ENCODE measurements at places on chromosomes 5 and 9.

DNA sequence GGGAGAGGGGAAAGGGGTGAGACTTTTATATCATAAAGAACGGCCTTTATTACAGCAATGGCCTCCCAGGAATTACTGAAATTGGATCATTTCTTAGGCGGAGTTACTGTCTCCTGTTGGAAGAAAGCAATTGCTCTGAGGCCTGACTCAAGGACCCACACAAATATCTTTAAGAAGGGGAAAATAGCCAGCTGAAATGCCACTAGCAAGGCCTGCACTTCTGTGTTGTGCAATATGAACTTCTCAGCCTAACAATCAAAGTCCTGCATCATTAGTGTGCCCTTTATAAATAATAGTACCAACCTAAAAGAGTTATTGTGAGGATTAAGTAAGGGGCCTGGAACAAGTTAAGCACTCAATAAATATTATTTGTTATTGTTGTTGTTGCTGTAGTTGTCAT is 30.1 kb upstream of the TRIM32 start:
- DNase-seq: no peak

GRCh38 chr5:122515709-122516431 is 203.8 kb downstream of the SNCAIP start:
- DNase-seq: no peak

DNA sequence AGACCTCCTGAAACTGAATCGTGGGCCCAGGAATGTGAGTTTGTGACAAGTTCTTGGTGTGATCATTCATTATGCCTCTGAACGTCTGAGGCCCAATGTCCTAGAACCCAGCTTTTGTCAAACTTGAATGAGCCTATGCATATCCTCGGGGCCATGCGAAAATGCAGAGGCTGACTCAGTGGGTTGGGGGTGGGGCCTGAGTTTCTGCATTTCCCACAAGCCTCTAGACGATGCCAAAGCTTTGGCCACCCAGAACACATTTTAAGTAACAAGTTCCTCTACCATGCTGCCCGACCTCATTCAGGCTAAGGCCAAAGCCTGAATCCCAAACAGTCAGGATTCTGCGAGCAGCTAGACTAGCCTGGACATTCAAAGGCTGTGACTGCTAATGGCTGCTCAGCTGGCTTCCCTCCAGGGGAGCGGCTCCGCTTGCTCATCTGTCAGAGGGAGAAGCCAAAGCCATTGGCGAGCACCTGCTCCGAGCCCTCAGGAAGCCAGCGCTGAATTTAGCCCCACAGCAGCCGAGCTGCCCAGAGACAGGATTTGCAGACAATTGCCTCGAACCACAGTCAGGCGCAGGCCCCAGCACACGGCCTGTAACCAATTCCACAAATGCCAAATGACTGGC is 177.5 kb downstream of the ZDHHC21 start:
- no peak for DNase-seq

GRCh38 chr5:24749701-24750100 is 104.9 kb upstream of the CDH10 start:
- DNase-seq: no peak
